ENCODE measurements at places on chromosomes 12 and 14.

DNA sequence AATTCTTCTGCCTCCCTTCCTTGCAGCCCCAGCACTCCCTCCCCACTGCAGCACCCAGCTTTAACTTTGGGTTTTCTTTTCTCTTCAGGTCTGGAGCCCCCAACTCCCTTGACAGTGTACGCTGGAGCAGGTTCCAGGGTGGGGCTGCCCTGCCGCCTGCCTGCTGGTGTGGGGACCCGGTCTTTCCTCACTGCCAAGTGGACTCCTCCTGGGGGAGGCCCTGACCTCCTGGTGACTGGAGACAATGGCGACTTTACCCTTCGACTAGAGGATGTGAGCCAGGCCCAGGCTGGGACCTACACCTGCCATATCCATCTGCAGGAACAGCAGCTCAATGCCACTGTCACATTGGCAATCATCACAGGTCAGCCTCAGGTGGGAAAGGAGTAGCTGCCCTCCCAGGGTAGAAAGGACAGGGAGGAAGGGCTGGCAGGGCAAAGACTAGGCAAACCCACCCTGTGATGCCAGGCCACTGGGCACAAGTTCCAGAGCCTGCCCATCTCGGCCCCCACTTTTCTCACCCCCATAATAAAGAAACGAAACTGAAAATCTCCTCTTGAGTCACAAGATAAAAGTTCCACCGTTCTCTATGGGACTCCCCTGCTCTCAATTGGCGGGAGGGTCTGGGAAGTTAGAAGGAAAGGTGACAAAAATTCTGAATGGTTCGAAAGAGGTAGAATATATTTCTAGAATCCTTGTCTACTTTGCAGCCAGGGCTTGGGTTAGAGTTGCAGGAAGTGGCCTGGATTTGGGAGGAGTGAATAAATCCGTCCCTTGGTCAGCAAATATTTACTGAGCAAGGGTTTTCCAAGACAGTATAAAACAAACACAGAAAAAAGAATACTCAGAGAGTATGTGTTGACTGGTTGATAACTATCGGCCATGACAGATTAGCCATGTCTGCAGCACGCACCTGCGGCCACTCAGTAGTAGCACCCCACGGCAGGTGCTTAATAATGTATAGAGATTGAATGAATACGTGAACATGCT is 3.2 kb downstream of the LAG3 start:
- DNase-seq, result no peak

- DNase-seq, result no peak
Measured at GRCh38 chr12:3615862-3616261, 124.9 kb downstream of the PRMT8 start.

DNA sequence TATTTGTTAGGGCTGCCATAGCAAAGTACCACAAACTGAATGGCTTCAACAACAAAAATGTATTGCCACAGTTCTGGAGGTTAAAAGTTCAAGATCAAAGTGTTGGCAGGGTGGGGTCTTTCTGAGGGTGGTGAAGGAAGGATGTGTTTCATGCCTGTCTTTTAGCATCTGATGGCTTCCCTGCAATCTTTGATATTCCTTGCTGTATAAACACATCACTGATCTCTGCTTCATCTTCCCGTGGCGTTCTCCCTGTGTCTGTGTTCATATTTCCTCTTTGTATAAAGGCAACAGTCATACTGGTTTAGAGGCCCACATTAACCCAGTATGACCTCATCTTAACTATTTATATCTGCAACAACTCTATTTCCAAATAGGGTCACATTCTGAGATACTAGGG is 167.5 kb downstream of the BTG1 start:
- no peak for DNase-seq

DNA sequence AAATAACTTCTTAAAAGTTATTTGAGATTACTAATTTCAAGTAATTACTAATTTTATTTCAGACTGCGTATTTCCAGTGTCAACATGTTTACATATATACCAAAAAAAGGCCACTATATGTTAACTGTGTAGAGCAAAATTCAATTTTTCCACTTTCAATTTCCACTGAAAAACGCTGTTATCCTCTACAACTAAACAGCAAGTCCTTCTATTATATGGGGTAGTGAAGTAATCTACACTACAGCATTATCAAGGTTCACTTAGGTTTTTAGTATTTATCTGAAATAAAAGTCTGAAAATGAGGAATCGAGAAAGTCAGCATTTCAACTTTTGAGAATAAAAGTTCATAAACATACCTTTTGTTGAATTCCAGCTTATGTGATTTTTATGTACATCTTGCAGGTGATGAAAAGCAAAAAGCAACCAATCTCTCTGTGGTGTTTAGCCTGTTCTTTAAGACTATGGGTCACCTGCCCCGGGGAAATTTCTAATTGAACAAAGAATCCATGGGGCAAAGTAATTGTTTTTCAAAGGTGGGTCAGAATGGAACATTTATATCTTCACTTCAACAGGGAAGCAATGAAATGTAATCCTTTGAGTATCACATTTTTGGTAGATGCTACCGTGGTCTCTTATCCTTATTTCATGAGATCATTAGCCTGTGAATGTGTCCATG is 3.3 kb downstream of the BTG1 start:
- DNase-seq, result no peak

DNA sequence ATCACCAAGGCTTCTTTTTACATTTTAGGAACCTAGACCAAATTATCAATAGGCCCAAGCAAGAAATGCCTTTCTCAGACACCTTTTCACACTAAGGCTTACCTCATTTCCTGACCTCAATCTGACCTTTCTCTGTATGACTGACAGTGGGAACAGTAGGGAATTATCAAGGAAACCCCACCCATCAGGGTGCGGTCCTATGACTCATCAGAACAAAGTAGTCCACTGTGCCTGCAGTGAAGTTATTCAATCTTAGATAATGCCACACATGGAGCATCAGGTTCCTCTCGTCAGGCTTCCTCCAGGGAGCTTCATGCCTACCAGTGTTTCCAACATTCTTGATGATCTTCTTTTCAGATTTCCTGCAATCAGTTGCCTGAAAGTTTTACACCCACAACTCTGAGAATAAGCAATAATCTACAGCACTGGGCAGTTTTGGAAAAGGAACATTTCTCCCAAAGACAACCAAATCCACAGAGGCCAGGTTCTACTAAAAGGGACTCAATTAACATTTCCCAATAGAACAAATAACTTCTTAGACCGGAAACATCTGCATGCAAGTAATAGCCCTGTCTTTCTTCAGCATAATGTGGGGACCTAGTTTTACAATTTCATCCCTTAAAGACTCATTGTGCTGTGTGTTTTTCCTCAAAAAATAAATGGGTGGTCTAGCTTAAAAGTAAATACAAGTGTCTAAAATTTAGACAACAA is 35.9 kb upstream of the TMTC2 start:
- DNase-seq, result no peak

- peak; percentile 56 for DNase-seq
Measured at GRCh38 chr12:47767216-47767724, 5.8 kb upstream of the SLC48A1 start.

DNA sequence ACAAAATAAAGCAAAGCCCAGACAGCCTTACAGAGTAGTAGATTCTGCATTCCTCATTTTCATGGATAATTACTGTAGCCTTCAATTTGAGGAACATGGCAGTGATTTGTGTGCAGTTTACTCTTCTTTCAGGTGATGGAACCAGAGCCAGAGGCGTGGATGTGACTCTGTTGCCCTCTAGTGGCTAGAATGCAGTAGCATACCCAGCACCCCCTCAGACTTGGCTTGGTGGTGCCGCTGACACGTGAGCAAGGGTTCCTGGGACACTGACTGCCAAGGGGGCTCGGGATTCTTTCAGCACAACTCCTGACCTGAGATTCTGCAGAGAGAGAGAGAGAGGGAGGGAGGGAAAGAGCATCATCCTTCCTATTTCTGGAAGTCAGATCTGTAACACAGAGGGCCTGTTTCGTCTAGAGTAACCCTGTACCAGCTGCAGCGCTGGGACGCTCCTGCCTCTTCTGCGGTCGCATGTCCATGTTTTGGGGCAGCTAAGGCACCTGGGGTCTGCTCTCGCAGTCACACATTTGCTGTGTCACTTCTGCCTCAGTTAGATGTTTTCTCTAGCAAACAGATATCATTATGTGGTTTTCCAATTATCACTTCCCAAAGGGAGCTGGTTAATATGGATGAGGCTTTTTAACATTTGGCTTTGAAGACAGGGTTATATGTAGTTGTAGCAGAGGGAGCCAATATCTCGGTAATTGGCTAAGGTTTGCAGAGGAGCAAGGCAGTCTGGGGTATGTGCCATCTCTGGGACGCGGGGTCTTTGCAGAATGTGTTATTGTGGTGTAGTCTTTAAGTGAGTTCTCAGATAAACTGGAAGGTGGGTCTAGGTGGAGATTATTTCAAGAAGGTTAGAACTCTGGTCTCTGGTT is 428.1 kb downstream of the NRXN3 start:
- DNase-seq, result peak; percentile 10

- DNase-seq, result no peak
Measured at GRCh38 chr12:122171399-122171798, 2.6 kb downstream of the IL31 start.

DNA sequence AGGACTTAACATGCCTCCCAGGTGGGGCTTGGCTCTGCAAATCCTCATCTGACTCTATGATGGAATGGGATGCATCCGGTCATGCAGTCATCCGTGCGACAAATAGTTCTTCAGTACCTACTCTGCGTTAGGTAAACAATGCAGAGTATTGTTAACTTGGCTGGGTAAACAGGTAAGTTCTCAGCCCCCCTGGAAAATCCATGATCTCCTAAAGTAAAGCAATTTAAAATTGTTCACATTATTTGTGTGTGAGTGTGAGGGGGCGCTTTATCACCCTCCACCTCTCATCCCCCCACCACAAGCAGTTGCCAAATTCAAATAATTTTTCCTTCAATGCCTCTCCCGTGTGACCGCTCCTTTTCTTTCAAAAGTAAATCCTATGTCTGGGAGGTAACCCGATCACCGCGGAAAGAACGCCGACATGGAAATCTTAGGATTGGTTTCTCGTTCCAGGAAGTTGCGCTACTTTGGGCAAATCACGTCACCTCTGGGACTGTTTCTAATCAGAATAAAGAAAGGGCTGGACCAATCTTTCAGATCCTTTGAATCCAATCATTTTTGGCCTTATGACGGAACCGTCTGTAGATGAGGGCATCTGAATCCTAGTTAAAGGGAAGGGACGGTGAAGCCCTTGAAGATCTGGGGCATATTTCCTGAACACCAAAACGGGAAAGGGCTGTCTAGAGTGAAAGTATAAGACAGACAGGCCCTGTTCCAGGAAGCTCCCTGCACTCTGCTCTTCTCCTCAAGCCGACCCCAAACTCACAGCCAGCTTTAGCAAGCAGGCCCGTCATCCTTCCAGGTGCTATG is 44.0 kb upstream of the SINHCAF start:
- no peak for DNase-seq

DNA sequence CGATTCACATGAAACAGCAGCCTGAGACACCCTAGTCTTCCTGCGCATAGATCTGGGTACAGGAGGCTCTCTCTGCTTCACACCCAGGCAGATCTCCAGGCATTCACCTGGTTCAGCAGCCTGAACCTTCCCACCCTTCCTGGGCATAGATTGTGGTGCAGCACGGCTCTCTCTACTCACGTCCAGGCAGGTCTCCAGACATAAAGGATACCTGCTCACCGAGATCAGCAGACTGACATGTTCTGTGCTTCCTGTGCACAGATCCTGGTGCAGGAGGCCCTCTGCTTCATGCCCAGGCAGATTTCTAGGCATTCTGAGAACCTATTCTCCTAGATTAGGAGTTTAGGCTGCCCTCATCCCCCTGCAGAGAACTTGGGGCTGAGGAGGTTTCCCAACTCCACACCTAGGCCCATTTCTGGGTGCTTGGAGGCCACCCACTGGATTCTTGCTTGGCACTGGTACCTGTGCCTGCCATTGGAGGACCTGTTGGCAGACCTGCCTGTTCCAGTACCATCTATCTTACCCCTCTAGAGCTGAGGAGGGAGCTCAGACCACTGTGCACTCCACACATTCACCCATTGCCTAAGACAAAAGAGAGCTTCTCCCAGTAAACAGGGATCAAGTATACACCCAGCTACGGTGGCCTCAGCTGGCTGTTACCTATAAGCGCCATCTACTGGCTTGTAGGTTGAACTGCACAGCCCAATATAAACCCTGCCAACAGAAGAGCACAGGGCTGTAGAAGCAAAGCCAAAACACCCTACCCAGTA is 28.0 kb upstream of the GARIN6 start:
- no peak for DNase-seq

DNA sequence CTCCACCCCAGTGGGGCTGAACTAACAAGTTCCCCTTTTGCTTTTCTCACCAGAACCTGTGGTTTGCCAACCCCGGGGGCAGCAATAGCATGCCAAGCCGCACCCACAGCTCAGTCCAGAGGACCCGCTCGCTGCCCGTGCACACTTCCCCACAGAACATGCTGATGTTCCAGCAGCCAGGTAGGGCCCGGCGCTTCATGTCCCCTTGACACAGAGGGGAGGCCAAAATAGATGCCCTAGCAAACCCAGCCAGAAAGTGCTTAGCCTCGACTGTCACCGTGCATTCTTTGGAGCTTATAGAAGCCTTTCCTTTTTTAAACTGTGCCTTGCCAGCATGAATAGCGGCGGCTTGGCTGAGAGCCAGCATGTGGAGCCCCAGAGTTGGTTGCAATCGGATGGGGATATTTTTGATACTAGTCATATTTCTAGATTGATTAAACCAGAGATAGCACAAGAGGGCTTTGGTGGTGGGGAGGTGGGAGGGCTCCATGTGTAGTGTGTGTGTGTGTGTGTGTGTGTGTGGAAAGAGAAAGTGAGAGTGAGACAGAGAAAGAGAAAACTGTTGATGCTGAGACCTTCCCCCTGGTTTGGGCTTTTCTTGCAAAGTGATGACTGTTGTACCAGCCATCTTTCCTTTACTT is 126.1 kb downstream of the GCH1 start:
- DNase-seq, result peak; percentile 68

DNA sequence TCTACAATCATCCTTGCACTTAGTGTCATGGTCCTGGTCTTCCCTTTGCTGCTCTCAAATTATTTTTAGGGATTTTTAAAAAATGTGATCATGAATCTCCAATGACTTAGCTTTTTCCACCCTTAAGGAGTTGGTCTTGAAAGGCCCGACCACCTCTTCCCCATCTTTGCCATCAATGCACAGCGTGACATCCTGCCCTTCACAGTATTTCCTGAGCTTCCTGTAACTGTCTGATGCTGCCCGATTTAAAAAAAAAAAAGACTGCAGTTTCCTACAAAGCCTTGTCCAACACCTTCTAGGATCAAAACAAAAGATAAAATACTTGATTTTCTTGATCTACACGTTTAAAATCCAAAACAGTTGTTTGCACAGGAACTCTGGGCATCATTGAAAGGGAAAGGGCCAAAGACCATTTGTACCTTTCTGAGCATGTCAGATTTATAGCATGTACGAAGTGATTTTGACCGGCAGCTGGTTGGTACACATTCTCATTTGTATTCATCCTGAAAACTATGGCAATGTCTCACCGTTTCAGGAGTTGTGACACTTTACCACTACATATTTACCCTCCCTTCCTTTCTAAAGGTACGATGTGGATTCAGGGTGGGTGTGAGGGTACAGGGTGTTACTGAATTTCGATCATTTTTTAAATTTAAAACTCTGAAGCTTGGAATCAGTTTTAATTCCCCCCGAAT is 7.4 kb upstream of the ELK3 start:
- no peak for DNase-seq

- peak; percentile 52 for DNase-seq
Measured at GRCh38 chr12:110079477-110080400, 31.4 kb upstream of the C12orf76 start.
